Stimulated activated CD8-positive, alpha-beta memory T cell treated with anti-CD3 and anti-CD28 coated beads, Interleukin-15, amount 100 ng/mL, for 1 hour (primary cell): ENCODE measurements at places on chromosomes 11 and 22.

DNA sequence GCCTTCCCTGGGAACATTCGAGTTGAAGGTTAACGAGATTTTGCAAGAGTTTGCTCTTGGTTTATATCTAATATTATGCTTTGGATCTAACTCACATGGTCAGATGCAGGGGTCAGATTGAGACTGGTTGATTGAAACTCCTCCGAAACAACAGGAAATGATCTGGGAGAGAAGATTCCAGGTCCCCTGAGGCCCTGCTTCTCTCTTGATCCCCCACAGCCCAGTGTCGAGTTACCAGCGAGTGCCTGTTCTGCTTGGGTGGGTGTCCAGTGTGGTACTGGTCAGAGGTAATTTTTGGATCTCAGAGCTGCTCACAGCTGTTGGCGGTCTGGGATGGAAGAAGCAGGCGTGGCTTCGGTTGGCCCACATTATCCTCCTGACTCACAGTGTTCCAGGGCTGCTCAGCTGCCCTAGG, 9.2 kb downstream of the FBLN1 start:
- no peak for DNase-seq

- DNase-seq: no peak
Observed at GRCh38 chr11:8987446-8987845, 16.4 kb downstream of the NRIP3 start.

DNA sequence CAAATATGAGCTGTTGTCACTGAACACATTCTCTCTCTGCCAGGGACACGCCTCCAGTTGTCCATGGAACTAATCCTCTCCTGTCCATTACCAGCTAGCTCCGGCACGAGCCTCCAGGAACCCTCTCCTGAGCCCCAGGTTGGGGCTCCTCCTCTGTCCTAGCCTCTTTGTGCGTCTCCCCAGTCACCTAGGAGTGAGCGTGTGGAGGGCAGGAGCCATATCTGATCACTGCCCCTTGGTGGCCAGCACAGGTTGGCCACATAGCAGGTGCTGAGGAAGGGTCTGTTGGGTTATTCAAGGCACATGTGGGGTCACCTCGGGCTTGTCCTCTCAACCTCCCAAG, 2.5 kb downstream of the SYVN1 start:
- no peak for DNase-seq

- DNase-seq: no peak
Observed at GRCh38 chr11:33624083-33624482, 76.5 kb downstream of the C11orf91 start.

- DNase-seq: no peak
Observed at GRCh38 chr11:123470842-123471241, 40.8 kb downstream of the GRAMD1B start.

- peak; percentile 64 for DNase-seq
Observed at GRCh38 chr11:1652771-1653540, 23.4 kb downstream of the KRTAP5-5 start.

- no peak for DNase-seq
Observed at GRCh38 chr11:20122131-20122530, 38.1 kb downstream of the DBX1 start.
